ENCODE measurements at places on chromosomes 2 and 18. TPM values are rescaled to one million over a fixed set of nuclear protein-coding genes. Genes with fewer than 3 reads are reported as not detected.

DNA sequence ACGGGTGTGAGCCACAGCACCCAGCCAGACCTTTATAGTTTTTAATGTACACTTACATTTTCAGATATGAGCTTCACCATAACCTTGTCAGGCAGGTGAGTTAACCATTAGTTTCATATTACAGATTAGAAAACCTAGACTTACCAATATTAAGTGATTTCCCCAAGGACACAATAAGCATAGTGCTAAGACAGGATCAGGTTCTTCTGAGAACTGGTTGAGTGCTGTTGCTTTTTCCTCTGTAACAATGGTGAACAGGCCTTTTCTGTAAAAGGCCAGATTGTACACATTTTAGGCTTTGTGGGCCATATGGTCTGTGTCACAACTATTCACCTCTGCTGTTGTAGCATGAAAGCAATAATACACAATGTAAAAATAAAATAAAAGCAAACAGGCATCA lies 332.0 kb downstream of the PIK3C3 start:
- H3K4me1 ChIP-seq: no peaks in the 10 kb centered on the region
- no peaks in the 10 kb centered on the region for H3K36me3 ChIP-seq
- H3K27ac ChIP-seq: no peak overlapping the region
- H3K4me3 ChIP-seq: no peak overlapping the region
- no peak for DNase-seq

GRCh38 chr2:12831016-12831415 lies 114.3 kb downstream of the TRIB2 start:
- no peaks in the 10 kb centered on the region for H3K36me3 ChIP-seq
- DNase-seq: no peak
- no peaks in the 10 kb centered on the region for H3K27me3 ChIP-seq

DNA sequence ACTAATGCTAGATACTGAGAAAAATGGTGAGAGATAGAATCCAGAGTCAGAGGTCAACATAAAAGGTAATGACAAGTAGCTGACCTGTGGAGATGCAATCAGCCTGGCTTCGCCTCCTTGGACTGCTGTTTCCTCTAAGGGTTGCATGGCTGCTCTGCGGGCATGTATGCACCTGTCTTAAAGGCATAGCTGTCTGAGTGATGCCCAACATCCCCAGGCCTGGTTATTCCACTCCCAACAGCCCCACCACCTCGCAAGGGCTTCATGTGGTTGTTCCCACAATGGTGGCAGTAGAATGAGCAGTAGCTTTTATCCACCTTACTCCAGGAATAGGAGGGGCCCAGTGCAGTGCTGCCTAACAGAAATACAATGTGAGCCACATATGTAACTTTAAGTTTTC lies 69.7 kb upstream of the ALK start:
- H3K4me1 ChIP-seq: no peaks in the 10 kb centered on the region
- H3K36me3 ChIP-seq: no peaks in the 10 kb centered on the region
- no peak overlapping the region for H3K4me3 ChIP-seq
- no peak overlapping the region for H3K27ac ChIP-seq
- no peak for DNase-seq

DNA sequence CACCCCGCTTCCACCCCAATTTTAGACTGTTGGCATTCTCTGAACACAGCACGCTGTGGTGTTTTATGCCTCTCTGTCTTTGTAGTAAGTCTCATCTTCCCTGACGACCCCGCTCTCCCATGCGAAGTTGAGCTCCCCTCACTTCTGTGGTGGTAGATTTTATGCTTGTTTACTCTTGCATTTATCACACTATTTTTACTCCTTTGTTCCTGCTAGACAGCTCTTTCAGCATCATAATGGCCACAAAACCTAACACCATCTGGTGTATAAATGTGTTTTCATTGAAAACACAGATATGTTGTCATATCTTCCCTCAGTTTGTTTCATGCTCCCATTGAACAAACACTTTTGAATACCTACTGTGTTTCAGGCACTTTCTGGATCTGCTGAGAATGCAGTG lies 57.1 kb downstream of the PKP4 start:
- H3K4me3 ChIP-seq: no peak overlapping the region
- H3K27ac ChIP-seq: no peak overlapping the region
- no peak for DNase-seq
- peaks cover 4% of the 10 kb centered on the region for H3K36me3 ChIP-seq
- no peaks in the 10 kb centered on the region for H3K27me3 ChIP-seq

- no peak overlapping the region for H3K4me3 ChIP-seq
- no peaks in the 10 kb centered on the region for H3K36me3 ChIP-seq
- H3K27ac ChIP-seq: no peak overlapping the region
- DNase-seq: no peak
- H3K4me1 ChIP-seq: no peaks in the 10 kb centered on the region
- H3K27me3 ChIP-seq: no peaks in the 10 kb centered on the region
These were observed 600.7 kb upstream of the ID2 start for GRCh38 chr2:8081130-8081529.

DNA sequence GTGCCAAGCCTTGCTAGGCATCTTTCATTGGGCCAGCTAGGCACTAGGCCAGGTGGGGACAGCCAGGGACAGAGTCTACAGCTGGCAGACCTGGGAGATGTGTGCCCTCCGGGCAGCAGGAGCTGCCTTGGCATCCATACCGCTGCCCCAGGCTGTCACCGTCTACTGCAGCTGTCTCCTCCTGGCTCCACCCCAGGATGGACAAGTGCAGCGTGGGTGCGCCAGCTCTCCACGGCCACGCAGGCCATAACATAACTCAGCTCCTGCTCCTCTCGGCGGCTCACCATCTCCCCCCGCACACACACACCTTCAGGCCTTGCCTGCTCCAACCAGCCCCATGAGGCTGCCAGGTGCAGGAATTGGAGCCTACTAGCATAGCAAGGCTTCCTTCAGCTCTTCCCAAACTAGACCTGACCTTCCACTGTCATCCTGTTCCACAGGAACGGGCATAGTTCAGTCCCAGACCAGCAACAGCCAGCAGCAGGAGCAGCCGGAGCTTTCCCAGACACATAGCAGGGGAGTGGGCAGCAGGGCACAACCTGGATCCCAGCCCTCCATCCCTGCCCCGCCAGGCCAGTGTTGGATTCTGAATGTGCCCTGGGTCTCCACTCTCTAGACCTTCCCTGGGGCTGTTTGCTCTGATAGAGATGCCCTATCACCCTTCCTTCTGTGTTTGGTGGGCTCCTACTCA lies 2.5 kb upstream of the ADRA2B start:
- H3K27me3 ChIP-seq: peaks cover 60% of the 10 kb centered on the region
- peak; percentile 12 for DNase-seq
- no peak overlapping the region for H3K4me3 ChIP-seq
- H3K4me1 ChIP-seq: peaks cover 37% of the 10 kb centered on the region
- H3K36me3 ChIP-seq: no peaks in the 10 kb centered on the region

RAB17 gene
- total RNA-seq: 4.5 TPM

DNA sequence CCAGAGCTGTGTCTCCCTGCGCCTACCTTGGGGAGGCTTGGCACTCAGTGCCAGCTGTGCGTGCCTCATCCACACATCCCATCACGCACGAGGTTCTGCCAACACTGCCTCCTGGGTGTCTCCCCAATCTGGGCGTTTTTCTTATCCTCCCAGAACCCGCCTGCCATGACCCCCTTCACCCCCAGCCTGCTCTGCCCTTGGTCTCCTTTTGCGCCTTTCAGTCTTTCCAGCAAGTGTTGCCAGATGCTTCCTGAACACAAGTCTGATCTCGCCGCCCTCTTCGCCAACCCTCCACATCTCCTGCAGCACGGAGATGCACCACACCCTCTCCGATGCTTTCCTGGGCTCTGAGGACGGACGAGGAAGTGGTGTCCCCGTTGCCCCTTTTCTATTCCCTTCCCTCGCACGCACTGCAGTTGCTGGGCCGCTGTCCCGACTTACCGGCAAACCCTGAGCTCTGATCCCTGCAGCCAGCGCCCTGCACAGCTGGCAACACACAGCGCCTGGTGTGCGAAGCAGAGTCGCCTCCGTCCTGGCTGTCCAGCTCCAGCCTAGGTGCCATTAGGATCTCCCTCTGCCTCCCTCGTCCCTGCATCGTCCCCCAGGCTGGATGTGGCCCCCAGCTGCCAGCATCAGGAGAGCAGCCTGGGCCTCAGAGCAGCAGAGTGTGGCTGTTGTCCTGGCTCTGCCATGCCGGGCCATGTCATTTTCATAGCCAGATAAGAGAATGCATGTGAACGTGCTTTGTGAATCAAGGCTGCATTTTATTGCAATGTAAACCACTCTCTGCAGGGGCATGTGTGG lies 22.6 kb upstream of the ALLC start:
- DNase-seq: no peak
- no peaks in the 10 kb centered on the region for H3K27me3 ChIP-seq
- H3K27ac ChIP-seq: no peak overlapping the region
- H3K36me3 ChIP-seq: no peaks in the 10 kb centered on the region

GRCh38 chr2:28274911-28275685 lies 117.6 kb upstream of the FOSL2 start:
- no peak overlapping the region for H3K4me3 ChIP-seq
- no peaks in the 10 kb centered on the region for H3K27me3 ChIP-seq
- DNase-seq: no peak
- peaks cover 52% of the 10 kb centered on the region for H3K4me1 ChIP-seq

ABCG5 gene
- not detected for total RNA-seq

RESP18 gene
- not detected for total RNA-seq

B4GALT6 gene
- 5.3 TPM for total RNA-seq

- H3K4me1 ChIP-seq: peaks cover 34% of the 10 kb centered on the region
- no peak for DNase-seq
- peaks cover 13% of the 10 kb centered on the region for H3K27me3 ChIP-seq
- no peak overlapping the region for H3K4me3 ChIP-seq
- no peaks in the 10 kb centered on the region for H3K36me3 ChIP-seq
These were observed 47.0 kb upstream of the ST3GAL5 start for GRCh38 chr2:85935746-85936208.

DNA sequence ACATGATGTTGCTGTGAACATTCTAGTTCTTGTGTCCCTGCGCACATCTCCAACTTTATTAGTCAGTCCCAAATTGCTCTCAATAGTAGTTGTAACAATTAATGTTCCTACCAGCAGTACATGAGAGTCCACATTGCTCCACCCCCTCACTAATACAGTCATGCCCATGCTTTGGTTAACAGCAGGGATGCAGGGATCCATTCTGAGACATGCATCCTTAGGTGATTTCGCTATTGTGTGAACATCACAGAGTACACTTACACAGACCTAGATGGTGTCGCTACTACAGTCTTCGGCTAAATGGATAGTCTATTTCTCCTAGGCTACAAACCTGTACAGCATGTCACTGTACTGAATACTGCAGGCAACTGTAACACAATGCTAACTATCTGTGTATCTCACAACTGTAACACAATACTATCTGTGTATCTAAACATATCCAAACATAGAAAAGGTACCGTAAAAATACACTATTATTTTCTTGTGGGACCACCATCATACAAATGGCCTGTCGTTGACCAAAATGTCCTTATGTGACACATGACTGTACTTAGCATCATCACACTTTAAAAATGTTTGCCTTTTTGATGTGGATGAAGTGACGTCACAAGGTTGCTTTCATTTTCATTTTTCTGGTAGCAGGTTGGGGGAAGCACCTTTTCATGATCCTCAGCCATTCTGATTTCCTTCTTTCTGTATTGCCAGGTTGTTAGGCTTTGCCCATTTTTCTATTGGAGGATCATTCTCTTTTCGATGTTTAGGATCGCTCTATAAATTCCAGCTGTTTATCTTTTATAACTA lies 82.9 kb upstream of the RNF152 start:
- no peaks in the 10 kb centered on the region for H3K4me1 ChIP-seq
- no peak overlapping the region for H3K27ac ChIP-seq
- H3K27me3 ChIP-seq: no peaks in the 10 kb centered on the region
- no peak for DNase-seq
- H3K36me3 ChIP-seq: no peaks in the 10 kb centered on the region

- no peak for DNase-seq
- H3K27ac ChIP-seq: no peak overlapping the region
- no peak overlapping the region for H3K4me3 ChIP-seq
- H3K27me3 ChIP-seq: no peaks in the 10 kb centered on the region
- H3K4me1 ChIP-seq: no peaks in the 10 kb centered on the region
These were observed 287.3 kb upstream of the NCKAP5 start for GRCh38 chr2:133855526-133855925.

GRCh38 chr2:6538607-6539006 lies 327.1 kb downstream of the CMPK2 start:
- no peak for DNase-seq
- no peaks in the 10 kb centered on the region for H3K4me1 ChIP-seq
- H3K27ac ChIP-seq: no peak overlapping the region

RAB27B gene
- total RNA-seq: 0.16 TPM

DNA sequence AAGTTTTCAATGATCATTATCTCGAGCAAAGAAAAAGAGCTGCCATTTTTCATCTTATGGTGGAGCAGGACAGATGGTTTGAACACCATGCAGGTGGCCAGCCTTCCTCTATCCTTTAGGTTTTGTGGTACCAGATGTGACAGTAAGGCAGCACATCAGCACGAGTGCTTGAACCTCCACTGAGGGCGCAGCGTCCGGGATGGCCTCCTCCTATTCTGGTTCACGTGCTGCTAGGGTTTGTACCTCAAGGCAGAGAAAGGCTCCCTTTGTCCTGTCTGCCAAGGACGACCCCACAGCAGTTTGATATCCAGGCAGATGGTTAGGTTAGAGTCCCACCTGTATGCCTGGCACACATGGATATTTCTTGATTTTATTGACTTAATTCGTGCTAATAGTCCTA lies 50.2 kb downstream of the DCDC2C start:
- H3K27me3 ChIP-seq: peaks cover 61% of the 10 kb centered on the region
- DNase-seq: no peak
- no peak overlapping the region for H3K27ac ChIP-seq
- no peaks in the 10 kb centered on the region for H3K36me3 ChIP-seq

DNA sequence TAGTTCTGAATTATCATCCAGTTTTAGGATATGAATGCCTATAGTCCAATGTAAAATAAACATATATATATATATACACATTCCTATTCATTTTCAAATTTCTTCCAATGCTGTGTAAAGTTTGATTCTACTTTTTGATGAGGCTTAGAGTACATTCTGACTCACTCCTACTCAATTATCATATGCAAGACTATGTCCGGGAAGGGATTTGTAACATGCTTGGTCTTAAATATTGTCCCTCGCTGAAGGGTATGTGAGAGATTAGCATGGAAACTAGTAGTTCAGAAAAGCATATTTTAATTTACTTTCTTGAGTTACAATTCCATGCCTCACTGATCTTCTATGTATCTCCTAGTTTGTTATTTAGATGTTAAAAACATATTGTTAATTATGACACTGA lies 377.7 kb upstream of the MAP2 start:
- no peak overlapping the region for H3K27ac ChIP-seq
- no peaks in the 10 kb centered on the region for H3K27me3 ChIP-seq
- H3K4me3 ChIP-seq: no peak overlapping the region
- no peaks in the 10 kb centered on the region for H3K4me1 ChIP-seq

EPG5 gene
- 18.2 TPM for total RNA-seq

DNA sequence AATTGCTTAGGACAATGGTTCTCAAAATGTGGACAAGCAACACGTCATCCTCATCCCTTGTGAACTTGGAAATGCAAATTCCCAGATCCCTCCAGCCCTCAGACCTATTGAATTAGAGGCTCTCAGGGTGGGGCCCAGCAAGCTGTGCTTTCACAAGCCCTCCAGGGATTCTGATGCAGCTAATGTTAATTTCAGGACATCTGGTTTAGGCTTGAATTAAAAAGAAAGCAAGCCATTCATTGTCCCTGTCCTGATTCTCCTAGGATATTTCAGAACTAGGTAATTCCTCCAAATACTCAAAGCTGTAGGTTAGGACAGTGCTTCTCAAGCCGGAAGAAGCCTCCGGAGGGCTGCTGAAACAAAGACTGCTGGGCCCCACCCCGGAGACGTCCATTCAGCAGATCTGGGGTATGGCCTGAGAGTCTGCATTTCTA lies 26.0 kb upstream of the GLI2 start:
- H3K4me3 ChIP-seq: no peak overlapping the region
- DNase-seq: no peak
- H3K27me3 ChIP-seq: peaks cover 91% of the 10 kb centered on the region
- no peak overlapping the region for H3K27ac ChIP-seq
- no peaks in the 10 kb centered on the region for H3K36me3 ChIP-seq
- H3K4me1 ChIP-seq: no peaks in the 10 kb centered on the region
